ENCODE measurements at places on chromosomes 1 and 21.

GRCh38 chr1:8076176-8076575 is 50.1 kb upstream of the ERRFI1 start:
- no peak for DNase-seq

GRCh38 chr1:31985430-31985829 is 28.2 kb upstream of the KHDRBS1 start:
- no peak for DNase-seq

- DNase-seq, result no peak
Observed at GRCh38 chr1:185973645-185974044, 239.5 kb downstream of the HMCN1 start.

DNA sequence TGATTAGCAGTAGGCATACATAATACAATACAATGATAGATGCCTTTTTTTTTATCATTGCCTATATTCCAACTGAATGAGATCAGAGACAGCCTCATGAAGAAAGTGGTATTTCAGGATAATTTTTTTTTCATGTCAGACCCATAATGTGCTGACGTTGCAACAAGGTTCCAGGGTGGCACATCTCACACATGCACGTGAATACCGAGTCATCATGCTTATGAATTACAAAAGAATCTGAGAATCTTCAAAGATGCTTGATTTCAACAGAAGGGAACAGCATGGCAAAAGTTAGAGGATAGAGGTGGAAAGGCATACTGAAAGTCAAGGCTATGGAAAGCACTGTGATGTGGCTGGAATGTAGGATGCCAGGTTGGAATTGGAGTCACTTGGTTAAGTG is 5.0 kb upstream of the RNF11 start:
- no peak for DNase-seq

- DNase-seq, result no peak
Observed at GRCh38 chr1:190046231-190046630, 431.4 kb downstream of the BRINP3 start.

- no peak for DNase-seq
Observed at GRCh38 chr1:62900566-62900965, 116.6 kb downstream of the ATG4C start.

- no peak for DNase-seq
Observed at GRCh38 chr1:157700305-157700704, 264 bp downstream of the FCRL3 start.

DNA sequence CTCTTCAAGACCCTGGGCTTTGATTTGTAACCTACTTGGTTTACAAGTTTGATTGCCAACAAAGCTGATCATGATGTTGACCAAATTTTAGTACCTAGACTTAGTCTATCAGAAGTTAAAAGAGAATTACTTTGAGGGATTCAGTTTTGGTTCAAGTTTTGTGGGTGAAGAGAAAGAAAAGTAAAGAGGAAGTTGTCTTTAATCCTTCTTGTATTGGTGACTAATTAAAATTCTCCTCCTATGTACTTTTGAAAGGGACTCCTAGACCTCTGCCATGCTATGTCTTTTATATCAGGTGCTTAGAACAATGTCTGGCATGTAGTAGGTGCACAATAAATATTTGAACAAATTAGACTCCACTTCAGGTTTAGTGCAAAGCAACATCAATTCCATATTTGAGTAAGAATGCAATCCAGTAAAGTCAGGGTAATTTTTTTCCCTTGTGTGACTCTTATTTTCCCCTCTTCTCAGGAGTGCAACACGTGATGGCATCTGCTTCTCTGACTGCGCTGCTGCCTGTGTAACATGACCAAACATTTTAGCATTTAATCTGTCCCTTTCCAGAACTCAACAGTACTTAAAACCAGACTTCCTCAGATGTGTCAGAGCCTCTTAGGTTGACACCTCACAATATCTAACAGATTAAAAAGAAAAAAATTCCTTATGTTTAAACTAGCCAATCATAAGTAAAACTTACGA is 41.1 kb upstream of the KCNQ4 start:
- DNase-seq, result no peak

- DNase-seq, result no peak
Observed at GRCh38 chr1:231512147-231512698, 16.2 kb upstream of the TSNAX start.

DNA sequence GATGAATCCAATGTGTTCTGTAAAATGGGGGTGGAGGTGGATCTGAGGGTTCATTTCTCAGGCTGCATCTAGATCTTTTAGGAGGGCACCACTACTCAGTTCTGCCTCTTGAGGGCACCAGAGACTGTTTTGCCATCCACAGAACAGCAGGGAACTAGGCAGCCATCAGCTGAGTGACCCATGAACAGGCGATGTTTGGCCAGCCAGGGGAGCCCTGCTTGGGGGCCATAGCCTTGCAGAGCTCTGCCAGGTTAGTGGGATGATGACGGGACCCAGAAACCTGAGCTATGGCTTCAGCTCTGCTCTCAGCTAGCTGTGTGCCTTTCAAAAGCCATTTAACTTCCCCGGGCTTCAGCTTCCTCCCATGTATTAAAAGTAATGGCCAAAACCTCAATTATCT is 13.4 kb upstream of the NOS1AP start:
- DNase-seq, result no peak

GRCh38 chr1:167457936-167458584 is 60.3 kb downstream of the CD247 start:
- no peak for DNase-seq

DNA sequence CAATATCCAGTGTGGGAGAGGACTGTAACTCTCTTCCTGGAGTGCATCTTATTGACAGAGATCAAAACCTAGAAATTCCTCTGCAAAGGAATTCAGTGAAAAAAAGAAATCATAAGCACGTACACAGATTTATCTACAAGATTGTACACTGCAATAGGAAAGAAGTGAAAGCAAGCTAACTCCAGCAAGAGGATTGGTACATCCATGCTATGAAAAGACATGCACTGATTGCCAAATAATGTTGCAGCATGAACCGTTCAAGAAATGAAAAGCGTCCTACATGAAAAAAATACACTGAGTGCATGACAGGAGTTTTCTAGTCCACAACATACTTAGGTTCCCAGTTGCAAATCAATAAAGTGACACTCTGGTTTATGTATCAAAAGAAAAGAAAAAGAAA is 1.9 kb upstream of the MGST3 start:
- DNase-seq, result no peak

DNA sequence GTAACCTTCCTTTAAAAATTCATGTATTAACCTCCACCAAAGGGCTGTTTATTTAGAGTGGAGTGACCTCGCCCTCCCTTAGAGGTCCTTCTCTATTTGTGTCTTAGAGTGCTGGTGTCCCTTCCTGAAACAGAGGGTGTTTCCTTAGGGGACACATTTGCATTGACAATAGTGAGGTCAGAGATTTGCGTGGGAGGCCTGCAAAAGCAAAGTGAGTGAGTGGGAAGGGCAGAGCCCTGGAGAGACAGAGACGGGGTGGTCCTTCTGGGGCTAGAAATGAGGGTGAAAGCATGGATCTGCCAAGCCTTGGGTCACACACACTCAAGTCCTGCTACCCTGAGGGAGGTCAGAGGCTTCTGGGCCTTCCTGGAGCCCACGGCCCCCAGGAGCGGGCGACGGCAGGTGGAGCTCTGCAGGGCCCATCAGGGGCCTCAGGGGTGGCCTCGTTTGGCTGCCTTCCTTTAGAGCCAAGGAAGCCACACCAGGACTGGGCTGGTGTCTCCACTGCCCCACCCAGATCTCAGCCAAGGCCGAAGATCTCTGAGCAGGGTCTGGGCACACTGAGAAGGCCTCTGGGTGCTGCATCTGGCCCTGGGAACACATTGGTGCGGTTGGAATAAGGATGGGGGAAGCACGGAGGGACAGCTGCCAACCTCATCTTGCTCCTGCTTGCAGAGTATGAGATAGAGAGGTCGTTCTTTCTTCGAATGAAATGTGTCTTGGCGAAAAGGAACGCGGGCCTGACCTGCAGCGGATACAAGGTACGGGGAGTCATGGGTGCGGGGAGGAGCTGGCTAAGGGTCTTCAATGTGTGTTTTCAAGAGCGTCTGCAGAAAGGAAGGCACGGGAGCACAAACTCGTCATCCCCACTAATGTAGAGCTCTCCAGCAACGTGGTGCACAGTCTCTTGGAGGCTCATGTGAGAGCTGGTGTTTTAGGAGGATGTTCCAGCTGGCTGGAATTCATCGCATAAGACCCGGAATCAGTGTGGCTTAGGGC is 23.8 kb downstream of the SIM2 start:
- no peak for DNase-seq

DNA sequence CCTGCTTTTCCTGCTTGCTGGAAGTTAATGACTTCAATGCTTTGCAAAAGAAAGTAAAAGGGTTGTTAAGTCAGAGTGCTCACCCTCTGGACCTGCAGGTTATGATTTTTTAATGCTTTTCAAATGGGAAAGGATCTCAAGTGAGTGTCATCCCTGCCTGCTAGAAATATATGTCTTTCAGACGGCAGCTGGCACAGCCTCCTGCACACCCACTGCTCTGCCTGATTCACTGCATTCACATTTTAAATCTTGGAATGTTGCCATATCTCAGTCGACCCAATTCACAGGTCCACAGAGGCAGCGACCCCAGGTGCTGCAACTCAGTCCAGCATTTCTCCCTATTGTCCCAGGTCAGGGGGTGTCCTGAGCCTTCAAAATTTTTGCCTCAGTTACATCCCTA is 10.7 kb downstream of the DUSP23 start:
- no peak for DNase-seq

- DNase-seq, result no peak
Observed at GRCh38 chr1:100443811-100444571, 91.7 kb downstream of the CDC14A start.

DNA sequence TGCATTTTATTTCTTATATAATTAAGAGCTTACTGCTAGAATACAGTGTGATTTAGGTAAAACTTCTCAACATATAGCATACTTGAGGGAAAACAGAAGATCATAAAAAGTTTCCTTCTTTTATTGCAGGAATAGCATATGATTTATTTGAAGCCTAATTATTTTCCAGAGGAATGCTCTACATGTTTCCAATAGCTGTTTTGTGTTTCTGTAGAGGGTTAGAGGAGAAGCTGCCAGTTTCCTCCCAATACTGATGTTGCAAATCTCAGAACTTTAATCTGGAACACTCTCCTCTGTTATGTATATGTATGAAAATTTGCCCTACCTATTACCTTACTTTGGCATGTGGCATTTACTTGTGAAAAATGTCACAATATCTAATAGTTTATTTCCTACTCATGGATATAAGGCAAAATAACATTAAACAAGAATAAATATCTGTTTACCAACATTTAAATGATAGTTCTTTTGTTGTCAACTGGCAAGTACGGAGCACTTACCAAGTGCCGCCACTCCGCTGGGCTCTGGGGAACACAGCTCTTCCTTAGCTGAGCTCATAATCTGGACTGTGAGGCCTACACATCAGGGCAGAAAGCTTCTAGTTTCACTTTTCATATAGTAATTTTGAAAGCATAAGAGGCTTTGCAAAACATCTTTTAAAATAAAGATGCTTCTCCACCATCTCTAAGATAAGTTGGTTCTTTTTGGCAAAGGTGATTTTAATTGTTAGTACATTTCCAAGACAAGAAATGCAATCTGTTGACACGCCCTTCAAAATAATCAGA is 239.8 kb upstream of the C1orf105 start:
- DNase-seq, result no peak

DNA sequence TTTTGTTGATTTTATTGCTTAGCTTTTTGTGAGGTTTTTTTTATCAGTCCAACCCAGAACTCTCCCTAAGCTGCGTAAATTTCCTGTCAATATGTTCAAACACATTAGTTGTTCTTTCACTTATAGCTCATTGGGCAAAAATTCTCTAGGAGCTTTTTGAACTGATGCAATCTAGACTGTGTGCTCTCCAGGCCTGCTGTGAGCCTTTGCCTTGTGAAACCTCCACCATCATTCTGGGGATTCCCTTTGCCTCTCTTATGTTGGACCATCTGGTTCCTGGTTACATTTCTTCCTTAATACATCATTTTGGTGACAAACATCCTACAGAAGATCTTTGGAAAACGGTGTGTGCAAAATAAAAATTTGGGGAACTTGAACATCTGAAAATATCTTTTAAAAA is 247.2 kb downstream of the LRRC7 start:
- DNase-seq, result no peak

DNA sequence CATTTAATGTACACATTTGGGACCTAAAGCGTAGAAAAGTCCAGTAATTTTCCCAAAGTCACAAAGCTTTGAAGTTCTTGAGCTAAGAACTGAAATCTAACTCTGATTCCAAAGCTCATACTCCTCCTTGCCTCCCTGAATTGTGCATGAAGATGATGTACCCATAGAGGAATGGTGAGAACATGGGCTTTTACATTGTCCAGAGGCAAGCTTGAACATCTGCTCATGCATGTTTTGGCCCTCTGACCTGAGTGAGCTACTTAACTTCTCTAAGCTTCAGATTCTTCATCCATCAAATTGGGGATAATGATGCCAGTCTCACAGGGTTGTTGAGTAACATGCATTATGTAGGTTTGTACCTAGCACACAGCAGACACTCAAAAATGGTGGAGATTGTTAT is 258.4 kb upstream of the HOOK1 start:
- DNase-seq, result no peak

- DNase-seq, result no peak
Observed at GRCh38 chr1:107817935-107818334, 147.0 kb downstream of the VAV3 start.

GRCh38 chr1:22418933-22419382 is 32.7 kb upstream of the ZBTB40 start:
- no peak for DNase-seq

- no peak for DNase-seq
Observed at GRCh38 chr1:89724369-89725010, 91.6 kb downstream of the LRRC8C start.

GRCh38 chr1:205369701-205370123 is 13.0 kb upstream of the KLHDC8A start:
- DNase-seq, result no peak

DNA sequence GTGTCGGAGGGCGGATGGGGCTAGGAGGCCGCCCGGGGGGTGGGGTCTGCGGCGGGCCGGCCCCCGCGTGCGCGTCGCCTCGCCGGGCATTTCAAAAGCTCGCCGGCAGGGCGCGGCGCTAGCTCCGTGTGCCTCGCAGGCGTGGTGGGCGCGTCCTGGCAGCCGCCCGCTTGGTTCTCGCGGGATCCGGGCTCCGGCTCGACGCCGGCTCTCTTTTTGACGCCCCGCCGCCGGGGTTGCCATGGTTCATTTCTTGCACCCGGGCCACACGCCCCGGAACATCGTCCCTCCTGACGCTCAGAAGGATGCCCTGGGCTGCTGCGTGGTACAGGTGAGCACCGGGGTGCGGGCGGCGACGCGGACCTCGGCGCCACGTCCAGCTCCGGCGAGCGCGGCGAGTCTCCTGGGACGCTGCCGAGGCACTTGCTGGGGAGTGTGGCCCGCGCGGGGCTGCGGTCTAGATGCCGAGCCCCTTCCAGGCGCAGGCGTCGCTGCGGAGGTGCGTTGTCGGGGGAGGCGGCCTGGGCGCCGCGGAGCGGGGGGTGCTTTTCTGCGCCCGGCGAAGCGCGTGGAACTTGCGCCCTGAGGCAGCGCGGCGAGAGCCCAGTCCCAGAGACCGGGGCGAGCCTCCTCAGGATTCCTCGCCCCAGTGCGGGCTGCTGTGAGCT is at the start of gene ZYG11A:
ZYG11A (plus strand) TSS at position 118 of the 668 bp plus-strand sequence; CDS start at position 242, 124 bp downstream.
- DNase-seq, result no peak

Measured in left renal pelvis (tissue), 4 donors.